Activated CD8-positive, alpha-beta memory T cell treated with anti-CD3 and anti-CD28 coated beads, Interleukin-2, amount 10 ng/mL, durations not matched to agents 7 days and 5 days (primary cell): ENCODE measurements at places on chromosomes 7 and 10. TPM values are rescaled to one million over a fixed set of nuclear protein-coding genes. Genes with fewer than 3 reads are reported as not detected.
A peak's percentile ranks its signal among the peaks of the same experiment; 100 is the strongest.

GRCh38 chr10:98257961-98258360 lies 10.0 kb downstream of the LOXL4 start:
- DNase-seq: no peak

- no peak for DNase-seq
Measured at GRCh38 chr10:16392531-16393069, 44.2 kb upstream of the PTER start.

- no peak for DNase-seq
Measured at GRCh38 chr7:101935521-101936141, 118.2 kb downstream of the CUX1 start.

DNA sequence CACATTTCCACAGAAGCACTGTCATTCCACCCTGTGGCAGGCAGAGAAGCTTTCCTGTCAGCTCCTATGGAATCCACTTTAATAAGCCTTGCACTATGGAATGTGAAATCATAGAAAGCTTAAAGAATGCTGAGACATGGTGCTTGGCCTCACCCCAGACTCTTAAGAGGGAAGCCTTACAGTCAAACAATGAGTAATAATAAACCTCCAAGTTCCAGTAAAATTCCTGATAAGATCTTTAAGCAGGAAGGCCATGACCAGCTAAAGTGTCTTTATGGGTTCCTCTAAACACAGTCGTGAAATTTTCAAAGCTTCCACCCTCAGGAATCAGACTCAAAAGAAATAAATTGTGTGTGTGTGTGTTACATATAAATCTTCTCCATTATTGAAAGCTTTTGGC lies 11.9 kb upstream of the TEX36 start:
- DNase-seq: no peak

DNA sequence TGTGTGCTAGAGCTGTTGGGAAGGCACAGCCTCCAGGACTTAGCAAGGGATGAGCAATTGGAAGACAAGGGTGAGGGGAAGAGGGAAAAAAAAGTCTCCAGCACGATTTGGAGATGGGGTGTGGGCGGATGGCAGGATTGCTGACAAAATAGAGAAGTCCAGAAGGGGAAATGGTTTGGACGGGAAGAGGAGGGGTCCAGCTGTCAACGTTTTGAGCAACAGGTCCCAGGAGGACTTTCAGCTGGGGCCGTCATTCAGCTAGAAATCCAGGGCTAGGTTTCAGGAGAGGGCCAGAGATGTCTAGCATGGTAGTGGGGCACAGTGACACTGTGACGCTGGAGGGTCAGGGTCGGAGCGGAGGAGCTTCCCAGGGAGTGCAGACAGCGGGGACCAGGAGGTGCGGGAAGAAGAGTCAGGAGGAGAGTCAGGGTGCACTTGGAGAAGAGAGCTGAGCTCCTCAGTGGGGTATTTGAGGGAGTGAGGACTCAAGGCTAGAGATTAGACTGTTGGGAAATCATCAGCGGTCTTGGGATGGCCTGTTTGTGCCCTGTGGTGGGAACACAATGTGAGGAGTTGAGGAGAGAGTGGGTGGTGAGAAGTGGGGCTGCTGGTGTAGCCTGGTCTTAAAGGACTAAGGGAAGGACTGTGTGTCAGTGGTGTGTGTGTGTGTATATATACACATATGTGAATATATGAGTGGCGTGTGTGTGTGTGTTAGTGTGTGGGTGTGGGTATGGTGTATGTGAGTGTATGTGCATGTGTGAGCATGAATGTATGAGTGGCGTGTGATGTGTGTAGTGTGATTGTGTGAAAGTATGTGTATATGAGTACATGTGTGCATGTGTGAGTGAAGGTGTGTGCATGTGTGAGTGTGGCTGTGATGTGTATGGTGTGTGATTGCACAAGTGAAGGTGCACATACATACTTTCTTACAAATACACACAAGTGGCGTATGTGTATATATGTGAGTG lies 3.8 kb downstream of the ZYX start:
- no peak for DNase-seq

AGAP6 gene
- 23.5 TPM for total RNA-seq

GRCh38 chr7:118259115-118259514 lies 34.6 kb downstream of the ANKRD7 start:
- DNase-seq: no peak

DNA sequence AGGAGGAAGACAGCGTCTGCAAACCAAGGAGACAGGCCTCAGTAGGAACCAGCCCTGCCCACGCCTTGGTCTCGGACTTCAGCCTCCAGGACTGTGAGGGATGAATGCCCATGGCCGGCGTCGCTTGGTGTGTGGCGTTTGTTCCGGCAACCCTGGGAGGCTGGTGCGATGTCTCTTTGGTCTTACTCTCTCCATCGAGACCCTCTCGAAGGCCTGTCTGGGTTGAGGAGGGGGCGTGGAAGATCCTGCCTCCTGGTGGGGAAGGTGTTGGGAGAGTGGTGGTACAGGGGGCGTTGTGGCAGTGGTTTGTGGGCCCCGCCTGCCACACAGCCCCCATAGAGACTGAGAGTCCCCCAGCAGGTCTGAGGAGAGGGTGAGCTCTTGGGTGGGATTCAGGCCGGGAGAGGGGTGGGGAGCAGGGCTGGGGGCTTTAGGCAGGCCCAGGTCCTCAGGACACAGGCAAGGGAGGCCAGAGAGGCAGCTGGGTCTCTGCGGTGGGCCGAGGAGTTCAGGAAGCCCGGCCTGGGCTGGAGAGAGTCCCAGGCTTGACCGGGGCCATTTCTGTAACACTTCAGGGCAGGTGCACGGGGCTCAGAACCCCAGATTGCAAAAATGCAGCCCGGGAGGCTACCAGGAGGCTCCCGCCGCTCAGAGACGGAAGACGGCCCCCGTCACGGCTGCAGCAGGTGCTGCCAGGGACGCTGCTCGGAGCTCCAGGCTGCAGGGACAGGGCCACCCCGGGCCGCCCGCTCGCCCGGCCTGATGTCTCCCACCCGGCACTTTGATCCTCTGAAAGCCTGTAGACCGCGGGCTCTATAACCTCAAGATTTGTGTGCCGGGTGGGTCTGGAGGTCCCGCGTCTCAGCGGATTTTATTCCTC lies 33.8 kb upstream of the PSMG3 start:
- no peak for DNase-seq

RADIL gene
- 0.12 TPM for total RNA-seq

SEMA3D gene
- not detected for total RNA-seq

DNA sequence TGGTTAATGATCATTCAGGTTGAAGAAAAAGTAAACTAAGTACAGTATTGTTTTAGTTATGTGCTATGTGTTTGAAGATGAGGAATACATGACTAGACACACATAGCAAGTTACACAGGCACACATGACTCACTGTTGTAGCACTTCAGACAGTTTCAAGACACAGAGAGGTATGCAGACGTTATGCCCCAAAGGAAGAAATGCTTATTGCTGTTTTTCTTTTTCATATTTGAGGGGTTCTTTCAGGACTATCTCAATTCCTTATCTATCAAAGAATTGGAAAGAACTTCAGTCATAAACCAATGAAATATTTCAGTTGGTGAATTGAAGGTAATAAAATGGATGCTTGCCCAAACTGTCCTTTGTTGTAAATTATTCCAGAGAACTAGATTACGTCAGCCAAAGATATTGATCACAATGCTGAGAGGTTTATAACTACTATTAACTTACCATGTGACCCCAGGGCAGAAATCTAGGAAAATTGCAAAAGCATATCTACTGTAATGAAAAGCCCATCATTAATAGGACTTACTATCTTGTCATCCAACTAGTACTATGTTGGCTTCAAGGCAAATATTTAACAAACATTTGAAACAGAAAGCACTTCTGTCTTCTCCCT lies 61.2 kb upstream of the CAPZA2 start:
- no peak for DNase-seq

GRCh38 chr7:21355406-21355874 lies 72.4 kb upstream of the SP4 start:
- peak; percentile 88 for DNase-seq

GRCh38 chr10:72334825-72335393 lies 19.8 kb downstream of the DNAJB12 start:
- DNase-seq: peak; percentile 98

OR6V1 gene
- total RNA-seq: not detected

OPN4 gene
- not detected for total RNA-seq

DNA sequence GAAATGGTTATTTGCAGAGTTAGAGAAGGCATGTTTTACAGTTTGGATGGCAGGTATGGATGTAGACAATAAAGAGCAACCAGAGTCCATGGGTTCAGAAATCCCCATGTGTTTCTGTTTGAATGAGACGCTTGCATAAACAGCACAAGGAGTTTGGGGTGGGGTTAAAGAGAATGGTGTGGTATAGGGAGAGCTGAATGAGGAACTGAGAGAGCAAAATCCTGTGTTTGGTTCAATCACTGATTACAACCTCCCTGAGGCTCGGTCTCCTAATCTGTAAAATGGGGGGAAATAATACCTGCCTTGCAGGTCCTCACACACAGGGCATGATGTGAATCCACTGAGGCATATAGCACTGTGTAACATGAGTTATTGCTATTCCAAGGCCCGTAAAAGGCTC lies 23.7 kb downstream of the CAV1 start:
- DNase-seq: no peak

DNA sequence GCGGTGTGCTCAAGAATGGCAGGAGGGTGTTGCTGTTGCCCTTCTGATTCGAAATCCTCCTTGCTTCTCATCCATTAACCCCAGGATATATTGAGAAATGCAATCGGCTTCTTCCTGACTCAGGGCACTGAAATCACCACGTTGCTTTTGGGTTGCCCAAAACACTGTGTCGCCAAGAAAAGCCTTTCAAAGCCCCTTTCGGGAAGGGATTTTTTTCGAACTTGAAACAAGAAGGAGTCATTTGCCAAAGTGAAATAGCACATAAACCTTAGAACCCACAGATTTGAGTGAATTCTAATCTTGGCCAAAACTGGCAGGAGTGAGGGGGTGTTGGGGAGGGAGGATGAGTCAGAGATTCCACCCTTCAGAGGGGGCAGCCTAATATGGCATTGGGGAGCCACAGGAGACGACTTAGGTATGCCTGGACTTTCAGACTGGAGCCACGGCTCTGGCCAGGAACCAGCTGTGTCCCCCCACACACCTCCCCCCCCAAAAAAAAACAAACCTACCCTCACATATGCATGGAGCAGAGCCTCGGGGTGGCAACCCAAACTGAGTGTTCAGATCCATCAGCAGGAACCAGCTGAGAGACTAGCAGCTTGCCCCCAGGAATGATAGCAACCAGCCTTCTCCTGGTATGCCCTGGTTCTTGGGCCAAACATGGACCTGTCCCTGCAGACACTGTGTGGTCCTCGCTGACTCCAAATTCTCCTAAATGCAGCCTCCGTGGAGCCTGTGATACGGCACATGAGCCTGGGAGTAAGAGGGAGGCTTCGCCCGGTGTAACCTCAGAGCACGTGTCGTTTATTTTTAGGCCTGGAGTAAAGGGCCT lies 138.4 kb downstream of the FGFR2 start:
- DNase-seq: no peak

- DNase-seq: no peak
Measured at GRCh38 chr7:31957090-31957720, 113.0 kb downstream of the PDE1C start.

DNA sequence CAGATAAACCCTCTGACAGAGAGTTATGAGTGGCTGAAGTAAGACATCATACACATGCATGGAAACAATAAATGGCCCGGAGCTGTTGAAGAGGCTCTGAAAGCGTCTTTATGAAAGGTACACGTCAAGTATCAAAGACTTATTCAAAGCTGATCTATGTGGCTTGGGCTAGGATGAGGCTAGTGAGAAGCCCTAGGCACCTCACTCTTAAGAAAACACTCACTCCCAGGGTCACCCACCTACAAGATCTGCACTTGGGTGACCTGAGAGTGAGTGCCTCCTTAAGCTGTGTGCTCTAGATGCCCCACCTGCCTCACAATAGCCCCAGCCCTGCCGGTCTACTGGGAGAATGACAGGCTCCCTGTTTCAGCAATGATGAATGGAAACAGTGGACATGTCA lies 1.1 kb upstream of the GIMAP1 start:
- DNase-seq: no peak

CTAGE6 gene
- total RNA-seq: 2.8 TPM

SPDYE5 gene
- 0.15 TPM for total RNA-seq

DNA sequence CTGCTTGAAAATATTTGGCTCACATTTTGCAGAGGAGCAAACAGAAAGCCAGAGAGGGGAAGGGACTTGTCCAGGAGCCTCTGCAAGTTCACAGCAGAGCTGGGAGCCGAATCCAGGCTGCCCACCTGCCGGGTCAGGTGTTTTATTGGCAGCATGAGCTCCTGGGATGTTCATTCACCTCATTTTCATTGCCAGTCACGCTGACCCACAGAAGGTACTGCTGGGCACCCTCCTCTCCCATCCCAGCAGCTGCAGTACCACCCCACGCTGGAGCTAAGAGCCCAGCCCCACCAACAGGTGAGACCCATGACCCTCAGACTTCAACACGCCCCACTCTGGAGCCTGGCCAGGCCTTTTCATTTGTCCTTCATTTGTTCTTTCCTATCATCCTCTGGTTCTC lies 102.7 kb downstream of the GRID1 start:
- DNase-seq: peak; percentile 26

IGF2BP3 gene
- total RNA-seq: 1.3 TPM

DNA sequence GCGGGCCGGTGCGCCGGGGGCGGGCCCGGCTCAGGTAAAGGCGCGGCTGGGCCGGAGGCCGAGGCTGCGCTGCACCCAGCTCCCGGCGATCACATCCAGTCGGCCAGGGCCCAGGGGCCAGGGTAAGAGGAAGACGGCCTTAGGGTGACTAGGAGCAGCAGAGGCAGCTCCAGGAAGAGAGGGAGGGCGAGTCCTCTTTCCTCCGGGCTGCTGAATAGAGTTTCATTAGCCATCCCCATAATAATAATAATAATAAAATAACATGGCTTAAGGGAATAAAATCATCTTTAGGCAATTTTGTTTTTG lies 44.8 kb upstream of the CDK1 start:
- DNase-seq: no peak

GRIFIN gene
- total RNA-seq: not detected

- no peak for DNase-seq
Measured at GRCh38 chr7:41520445-41520844, 182.4 kb downstream of the INHBA start.

TMEM196 gene
- total RNA-seq: not detected

ATP6V1F gene
- 158 TPM for total RNA-seq

DNA sequence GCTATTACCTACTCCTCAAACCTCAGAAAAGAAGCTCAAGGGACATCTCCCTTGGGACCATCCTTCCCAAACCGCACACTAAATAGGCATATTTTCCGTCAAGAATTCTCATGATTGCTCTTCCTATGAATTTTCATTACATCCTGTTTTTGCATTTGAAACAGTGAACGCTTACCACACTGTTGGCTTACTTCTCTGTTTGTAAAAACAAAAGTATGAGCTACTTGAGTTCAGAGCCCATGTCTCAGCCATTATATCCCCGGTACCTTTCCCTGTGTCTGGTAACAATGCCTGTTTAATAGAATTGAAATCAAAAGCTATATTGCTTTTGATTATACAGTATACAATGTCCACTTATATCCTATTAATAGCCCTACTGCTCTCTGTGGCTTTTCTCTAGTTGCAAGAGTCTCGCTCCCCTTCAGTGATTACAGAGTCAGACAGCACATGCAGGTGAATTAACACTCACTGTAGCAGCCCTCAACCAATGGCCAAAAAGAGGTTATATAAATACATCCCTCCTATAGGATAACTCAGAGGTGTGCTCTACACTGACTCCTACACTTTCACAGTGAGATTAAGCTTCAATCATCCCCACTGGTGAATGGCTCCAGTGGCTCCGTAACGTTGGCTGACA lies 264.4 kb downstream of the SORCS1 start:
- no peak for DNase-seq

GRCh38 chr10:35770817-35771355 lies 128.8 kb upstream of the FZD8 start:
- DNase-seq: no peak
